NCI-H526 treated with DMSO at 0.1 percent for 48 hours (cell line): ENCODE measurements at places on chromosomes 16 and 17.
A peak's percentile ranks its signal among the peaks of the same experiment; 100 is the strongest.

GRCh38 chr16:77444147-77444460 lies 9.3 kb upstream of the ADAMTS18 start:
- no peak for DNase-seq

GRCh38 chr16:13435873-13436474 lies 484.0 kb upstream of the ERCC4 start:
- DNase-seq: no peak

GRCh38 chr16:67579686-67580085 lies 17.4 kb downstream of the CTCF start:
- DNase-seq: no peak

- DNase-seq: no peak
Observed at GRCh38 chr16:4830408-4830807, 16.7 kb downstream of the GLYR1 start.

- no peak for DNase-seq
Observed at GRCh38 chr16:89936508-89936907, 12.0 kb upstream of the DEF8 start.

GRCh38 chr17:64061178-64061898 lies 40.9 kb upstream of the ICAM2 start:
- DNase-seq: no peak

- DNase-seq: no peak
Observed at GRCh38 chr16:69049146-69049545, 56.3 kb upstream of the HAS3 start.

DNA sequence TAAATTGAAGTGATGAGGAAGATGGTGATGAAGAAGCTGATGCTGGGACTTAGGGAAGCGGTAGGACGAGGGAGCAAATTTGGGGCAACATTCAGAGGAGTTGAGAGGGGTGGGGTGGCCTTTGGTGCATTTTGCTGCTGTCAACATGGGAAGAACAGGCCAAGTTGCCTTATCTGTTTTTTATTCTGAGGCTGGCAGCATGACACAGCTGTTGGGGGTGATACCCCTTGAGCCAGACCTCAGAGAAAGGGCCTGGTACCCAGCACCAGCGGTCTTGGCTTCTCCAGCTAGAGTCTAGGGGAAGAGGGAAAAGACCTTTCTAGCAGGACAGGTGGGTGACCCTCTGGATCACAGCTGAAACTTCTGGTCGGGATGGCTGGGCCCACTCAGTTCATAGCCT lies 4.6 kb downstream of the IGFBP4 start:
- no peak for DNase-seq

DNA sequence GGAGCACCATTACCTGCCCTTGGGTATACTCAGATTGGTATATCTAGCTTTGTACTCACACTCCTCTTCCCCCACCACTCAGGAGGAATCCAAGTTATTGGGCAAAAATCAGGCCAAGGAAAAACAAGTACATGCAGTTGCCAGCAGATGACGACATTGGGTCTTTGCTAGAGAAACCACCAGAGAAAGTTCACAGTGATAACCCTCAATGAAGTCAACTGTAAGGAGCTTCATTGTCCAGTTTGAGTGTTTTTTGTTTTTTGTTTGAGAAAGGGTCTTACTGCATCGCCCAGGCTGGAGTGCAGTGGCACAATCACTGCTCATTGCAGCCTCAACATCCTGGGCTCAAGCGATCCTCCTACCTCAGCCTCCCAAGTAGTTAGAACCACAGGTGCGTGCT lies 34.6 kb upstream of the TOX3 start:
- no peak for DNase-seq

GRCh38 chr17:82242698-82242976 lies 13.8 kb downstream of the SLC16A3 start:
- DNase-seq: no peak

DNA sequence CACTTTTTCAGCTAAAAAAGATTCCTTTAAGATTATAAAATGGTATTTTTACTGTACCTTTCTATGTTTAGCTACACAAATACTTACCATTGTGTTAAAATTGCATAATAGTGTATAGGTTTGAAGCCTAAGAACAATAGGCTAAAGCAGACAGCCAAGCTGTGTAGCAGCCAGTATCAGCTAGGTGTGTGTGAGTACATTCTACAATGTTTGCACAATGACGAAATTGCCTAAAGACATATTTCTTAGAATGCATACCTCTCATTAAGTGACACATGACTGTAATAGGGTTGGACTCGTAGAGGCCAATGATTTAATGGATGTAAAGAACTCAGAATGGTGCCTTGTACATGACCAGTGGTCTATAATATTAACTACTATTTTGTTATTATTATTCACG lies 1.9 kb upstream of the MT1B start:
- DNase-seq: no peak

GRCh38 chr16:4323071-4323844 lies 7.4 kb downstream of the GLIS2 start:
- no peak for DNase-seq

GRCh38 chr16:20933589-20933988 lies 33.0 kb downstream of the LYRM1 start:
- DNase-seq: no peak

DNA sequence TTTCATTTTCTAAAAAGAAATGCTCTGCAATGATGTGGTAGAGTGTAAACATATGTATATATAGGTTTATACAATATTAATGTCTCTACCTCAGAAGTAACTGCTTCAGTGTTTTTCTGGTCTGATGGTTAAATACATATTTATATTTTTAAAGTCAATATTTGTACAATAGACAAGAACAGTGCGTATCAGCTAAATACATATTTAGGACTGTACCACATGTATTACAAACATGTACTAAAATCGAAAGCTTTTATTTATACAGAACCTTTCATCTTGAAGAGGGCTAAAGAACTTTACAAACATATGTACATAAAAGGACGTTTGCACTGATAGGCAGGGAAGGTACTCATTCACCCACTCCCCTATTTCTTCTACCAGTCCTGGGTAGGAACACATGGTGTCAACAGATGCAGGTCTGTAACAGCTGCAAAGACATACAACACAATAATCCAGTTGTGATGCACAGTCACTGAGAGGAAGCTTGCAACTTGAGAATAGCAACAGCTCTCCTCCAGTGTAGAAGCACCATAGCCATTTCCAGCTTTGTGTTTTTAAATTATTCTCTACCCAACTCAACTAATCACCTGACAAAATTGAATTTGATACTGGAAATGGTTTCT lies 206.9 kb upstream of the C17orf78 start:
- DNase-seq: peak; percentile 40
